Neural crest cell (in vitro differentiated cells): ENCODE measurements at places on chromosomes 12 and 14.

GRCh38 chr12:54390668-54391551, 6.4 kb upstream of the ZNF385A start:
- peak overlapping the region; percentile 87 for H3K4me3 ChIP-seq
- no peaks in the 10 kb centered on the region for H3K36me3 ChIP-seq
- H3K27ac ChIP-seq: no peak overlapping the region
- DNase-seq: peak; percentile 41
- peaks cover 44% of the 10 kb centered on the region for H3K4me1 ChIP-seq

- no peaks in the 10 kb centered on the region for H3K27me3 ChIP-seq
- H3K36me3 ChIP-seq: no peaks in the 10 kb centered on the region
- H3K4me3 ChIP-seq: no peak overlapping the region
- H3K27ac ChIP-seq: no peak overlapping the region
- peaks cover 7% of the 10 kb centered on the region for H3K4me1 ChIP-seq
- DNase-seq: no peak
Observed at GRCh38 chr14:65335411-65335947, 77.1 kb upstream of the FUT8 start.

- no peaks in the 10 kb centered on the region for H3K36me3 ChIP-seq
- H3K27me3 ChIP-seq: no peaks in the 10 kb centered on the region
- no peak overlapping the region for H3K4me3 ChIP-seq
- no peak for DNase-seq
- peaks cover 18% of the 10 kb centered on the region for H3K4me1 ChIP-seq
Observed at GRCh38 chr14:25832585-25832984, 765.2 kb downstream of the NOVA1 start.

GRCh38 chr12:104676636-104677035, 219.9 kb downstream of the CHST11 start:
- H3K36me3 ChIP-seq: no peaks in the 10 kb centered on the region
- H3K27me3 ChIP-seq: no peaks in the 10 kb centered on the region
- H3K4me3 ChIP-seq: no peak overlapping the region

DNA sequence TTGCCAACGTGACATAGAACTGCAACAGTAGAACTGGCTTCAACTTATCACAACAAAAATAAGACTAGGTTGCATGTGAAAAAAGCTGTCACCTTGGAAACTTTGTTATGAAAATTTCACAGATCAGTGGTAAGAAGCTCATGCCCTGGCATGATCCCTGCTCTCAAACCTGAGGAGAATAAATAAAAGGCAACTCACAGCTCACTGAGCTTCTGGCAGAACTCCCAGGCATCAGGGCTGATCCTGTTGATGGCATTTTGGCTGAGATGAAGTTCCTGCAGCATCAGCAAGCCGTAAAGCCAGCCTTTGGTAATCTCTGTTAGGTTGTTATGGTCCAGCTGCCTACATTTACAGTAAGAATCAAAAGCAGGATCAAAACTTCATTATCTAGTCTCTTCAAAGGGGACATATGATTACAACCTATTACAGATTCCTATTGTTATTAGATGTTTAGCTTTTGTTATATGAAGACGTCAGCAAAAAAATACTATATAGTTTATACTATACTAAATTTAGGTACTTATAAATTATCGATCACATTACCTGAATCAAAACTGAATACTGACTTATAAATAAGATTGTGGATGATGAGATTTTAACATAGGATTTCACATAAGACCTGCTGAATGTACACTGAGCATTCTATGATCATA, 32.0 kb downstream of the LRIG3 start:
- no peak overlapping the region for H3K27ac ChIP-seq
- H3K4me1 ChIP-seq: peaks cover 48% of the 10 kb centered on the region
- no peak for DNase-seq
- no peak overlapping the region for H3K4me3 ChIP-seq
- H3K36me3 ChIP-seq: peaks cover 23% of the 10 kb centered on the region

DNA sequence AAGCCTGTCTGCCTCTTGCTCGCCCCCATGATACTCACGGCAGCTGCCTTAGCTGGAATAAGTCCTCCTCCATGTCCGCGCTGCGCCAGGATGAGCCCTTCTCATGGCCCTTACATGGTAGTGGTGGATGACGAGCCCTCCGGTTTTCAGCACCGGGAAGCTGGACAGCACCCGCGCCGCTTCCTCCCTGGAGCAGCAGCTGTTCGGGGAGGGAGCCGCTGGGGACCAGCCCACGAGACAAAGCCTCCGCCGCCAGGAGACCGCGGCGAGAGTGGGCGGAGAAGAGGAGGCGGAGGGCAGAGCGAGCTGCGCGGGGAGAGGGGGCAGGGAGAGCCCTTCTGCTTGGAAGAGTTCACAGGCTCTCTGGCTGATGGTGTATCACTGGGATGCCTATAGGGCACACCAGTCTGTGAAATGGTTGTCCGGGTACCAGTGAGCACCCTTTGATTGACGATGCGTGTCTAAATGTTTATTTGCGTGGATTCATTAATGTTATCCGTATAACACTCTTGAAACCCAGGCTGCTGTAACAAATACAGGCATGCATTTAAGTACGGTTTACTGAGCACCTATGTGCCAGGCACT, at the start of gene SVOP:
SVOP (minus strand) TSS at position 273 of the 585 bp plus-strand sequence; CDS start at position 73, 200 bp downstream.
- H3K27me3 ChIP-seq: peaks cover 26% of the 10 kb centered on the region
- H3K4me1 ChIP-seq: peaks cover 7% of the 10 kb centered on the region
- no peak within 1 kb of the TSS for H3K27ac ChIP-seq
- peak; percentile 92 for DNase-seq

DNA sequence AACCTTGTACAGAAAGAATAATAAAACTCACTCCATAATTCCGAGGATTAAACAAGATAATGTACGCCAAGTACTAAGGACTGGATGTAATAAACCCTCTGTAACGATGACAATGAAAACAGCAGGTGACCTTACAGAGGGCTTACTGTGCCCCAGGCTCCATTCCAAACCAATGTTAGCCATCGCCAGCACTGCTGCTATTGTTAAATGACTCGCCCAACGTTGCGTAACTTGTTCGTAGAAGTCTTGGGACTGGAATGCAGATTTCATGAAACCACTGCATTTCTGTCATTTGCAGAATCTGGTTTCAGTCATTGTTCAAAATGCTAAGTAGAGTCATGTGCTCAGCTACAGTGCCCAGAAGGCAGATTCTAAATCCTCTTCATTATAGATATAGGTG, 728 bp upstream of the STON2 start:
- no peak for DNase-seq
- H3K4me1 ChIP-seq: no peaks in the 10 kb centered on the region
- H3K36me3 ChIP-seq: peaks cover 13% of the 10 kb centered on the region
- H3K27me3 ChIP-seq: no peaks in the 10 kb centered on the region

DNA sequence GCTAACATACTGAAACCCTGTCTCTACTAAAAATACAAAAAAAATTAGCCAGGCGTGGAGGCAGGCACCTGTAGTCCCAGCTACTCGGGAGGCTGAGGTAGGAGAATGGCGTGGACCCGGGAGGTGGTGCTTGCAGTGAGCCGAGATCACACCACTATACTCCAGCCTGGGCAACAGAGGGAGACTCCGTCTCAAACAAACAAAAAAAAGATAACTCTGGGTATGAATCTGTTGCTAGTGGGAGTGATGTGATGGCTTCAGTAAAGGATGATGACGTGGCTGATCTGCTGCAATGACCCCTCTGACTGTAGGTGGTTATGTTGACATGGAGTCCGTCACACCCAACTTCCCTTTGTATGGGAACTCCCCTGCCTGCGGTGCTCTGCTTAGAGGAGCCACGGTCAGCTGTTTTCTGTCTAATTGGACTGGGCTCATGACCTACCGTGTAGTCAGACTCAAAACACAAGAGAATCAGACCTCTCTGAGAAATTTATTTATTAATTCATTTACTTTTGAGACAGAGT, 59.1 kb upstream of the MED13L start:
- no peak for DNase-seq
- H3K27me3 ChIP-seq: no peaks in the 10 kb centered on the region
- H3K27ac ChIP-seq: no peak overlapping the region
- peaks cover 46% of the 10 kb centered on the region for H3K4me1 ChIP-seq

GRCh38 chr12:42744539-42745182, 155.1 kb upstream of the PRICKLE1 start:
- H3K36me3 ChIP-seq: peaks cover 16% of the 10 kb centered on the region
- DNase-seq: peak; percentile 6
- H3K4me1 ChIP-seq: peaks cover 26% of the 10 kb centered on the region
- H3K4me3 ChIP-seq: peak overlapping the region; percentile 48

- H3K27ac ChIP-seq: no peak overlapping the region
- H3K4me3 ChIP-seq: no peak overlapping the region
- H3K4me1 ChIP-seq: peaks cover 21% of the 10 kb centered on the region
- no peak for DNase-seq
- no peaks in the 10 kb centered on the region for H3K27me3 ChIP-seq
- H3K36me3 ChIP-seq: no peaks in the 10 kb centered on the region
Observed at GRCh38 chr12:104490186-104490585, 33.4 kb downstream of the CHST11 start.

GRCh38 chr14:86143248-86143647, 613.3 kb downstream of the FLRT2 start:
- no peak for DNase-seq
- no peaks in the 10 kb centered on the region for H3K4me1 ChIP-seq
- H3K36me3 ChIP-seq: no peaks in the 10 kb centered on the region
- H3K27me3 ChIP-seq: no peaks in the 10 kb centered on the region
- H3K27ac ChIP-seq: no peak overlapping the region
- no peak overlapping the region for H3K4me3 ChIP-seq
